Vagina (tissue), 2 donors: ENCODE measurements at places on chromosomes 16 and 17. TPM values are rescaled to one million over a fixed set of nuclear protein-coding genes. Genes with fewer than 3 reads are reported as not detected.

- no peak overlapping the region for H3K27ac ChIP-seq
- H3K36me3 ChIP-seq: peaks cover 5% of the 10 kb centered on the region
- peaks cover 10% of the 10 kb centered on the region for H3K4me1 ChIP-seq
- DNase-seq: no peak
Observed at GRCh38 chr17:60641126-60641525, 36.5 kb upstream of the BCAS3 start.

- no peak overlapping the region for H3K4me3 ChIP-seq
- no peaks in the 10 kb centered on the region for H3K27me3 ChIP-seq
- no peak overlapping the region for H3K27ac ChIP-seq
- H3K36me3 ChIP-seq: no peaks in the 10 kb centered on the region
- H3K4me1 ChIP-seq: no peaks in the 10 kb centered on the region
Observed at GRCh38 chr16:88839745-88840599, 16.8 kb downstream of the GALNS start.

DNA sequence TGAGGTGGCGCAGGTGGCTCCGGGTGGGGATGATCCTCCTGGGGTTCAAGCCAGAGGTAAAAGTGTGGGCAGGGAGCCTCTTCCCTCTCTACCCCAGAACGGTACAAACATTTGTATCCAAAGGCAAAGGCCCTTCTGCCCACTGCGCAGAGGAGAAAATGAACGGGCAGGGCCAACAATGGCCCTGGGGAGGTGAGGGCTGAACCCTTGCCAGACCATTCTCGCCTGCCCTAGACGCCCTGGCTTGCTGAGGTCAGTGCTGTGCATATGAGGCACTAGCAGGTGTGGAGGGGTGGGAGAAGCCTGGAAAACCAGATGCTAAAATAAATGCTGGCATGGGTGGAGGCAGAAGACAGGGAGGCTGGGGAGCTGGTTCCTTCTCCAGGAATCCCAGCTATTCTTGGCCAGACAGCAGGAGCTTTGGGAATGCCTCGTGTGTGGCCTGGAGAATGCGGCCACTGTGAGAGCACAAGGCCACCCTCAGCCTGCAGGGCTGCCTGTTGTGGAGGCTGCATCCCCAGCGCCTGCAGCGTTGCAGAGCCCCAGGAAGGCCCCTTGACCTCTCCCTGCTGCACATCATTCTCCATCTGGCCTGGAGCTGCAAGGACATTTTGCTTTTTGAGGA, 4.5 kb downstream of the C17orf50 start:
- no peak overlapping the region for H3K4me3 ChIP-seq
- H3K36me3 ChIP-seq: no peaks in the 10 kb centered on the region
- DNase-seq: no peak
- H3K27me3 ChIP-seq: no peaks in the 10 kb centered on the region
- H3K27ac ChIP-seq: no peak overlapping the region
- peaks cover 12% of the 10 kb centered on the region for H3K4me1 ChIP-seq

DNA sequence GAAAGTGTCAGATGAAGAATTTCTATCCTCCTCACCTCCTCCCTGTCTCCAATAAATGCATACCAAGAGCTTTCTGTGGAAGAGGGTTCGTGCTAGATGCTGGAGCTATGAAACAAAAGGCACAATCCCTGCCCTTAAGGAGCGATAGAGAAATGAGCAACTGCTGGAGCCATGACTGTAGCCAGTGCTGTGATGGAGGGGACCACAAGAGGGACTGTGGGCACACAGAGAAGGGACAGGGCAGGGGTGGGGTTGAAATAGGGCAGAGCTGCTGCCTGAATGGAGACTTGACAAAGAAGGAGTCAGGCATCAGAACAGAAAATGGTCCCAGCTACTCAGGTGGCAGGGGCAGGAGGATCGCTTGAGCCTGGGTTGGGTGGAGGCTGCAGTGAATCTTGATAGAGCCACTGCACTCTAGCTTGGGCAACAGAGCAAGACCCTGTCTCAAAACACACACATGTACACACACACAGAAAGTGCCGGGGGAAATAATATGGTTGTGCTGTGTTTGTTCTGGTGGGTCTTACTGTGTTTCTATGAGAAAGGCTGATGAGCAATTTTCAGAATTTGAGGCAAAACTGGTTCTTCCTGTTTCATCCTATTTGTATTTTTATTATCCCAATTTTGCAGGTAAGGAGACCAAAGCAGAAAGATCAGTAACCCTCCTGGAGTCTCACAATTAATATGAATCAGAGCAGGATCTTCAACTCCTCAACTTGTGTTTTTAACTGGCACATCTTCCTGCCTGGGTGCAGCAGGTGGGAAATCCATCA, 16.5 kb downstream of the TMEM98 start:
- no peak for DNase-seq
- no peak overlapping the region for H3K4me3 ChIP-seq
- no peak overlapping the region for H3K27ac ChIP-seq
- H3K36me3 ChIP-seq: no peaks in the 10 kb centered on the region
- H3K4me1 ChIP-seq: peaks cover 16% of the 10 kb centered on the region
- no peaks in the 10 kb centered on the region for H3K27me3 ChIP-seq

DNA sequence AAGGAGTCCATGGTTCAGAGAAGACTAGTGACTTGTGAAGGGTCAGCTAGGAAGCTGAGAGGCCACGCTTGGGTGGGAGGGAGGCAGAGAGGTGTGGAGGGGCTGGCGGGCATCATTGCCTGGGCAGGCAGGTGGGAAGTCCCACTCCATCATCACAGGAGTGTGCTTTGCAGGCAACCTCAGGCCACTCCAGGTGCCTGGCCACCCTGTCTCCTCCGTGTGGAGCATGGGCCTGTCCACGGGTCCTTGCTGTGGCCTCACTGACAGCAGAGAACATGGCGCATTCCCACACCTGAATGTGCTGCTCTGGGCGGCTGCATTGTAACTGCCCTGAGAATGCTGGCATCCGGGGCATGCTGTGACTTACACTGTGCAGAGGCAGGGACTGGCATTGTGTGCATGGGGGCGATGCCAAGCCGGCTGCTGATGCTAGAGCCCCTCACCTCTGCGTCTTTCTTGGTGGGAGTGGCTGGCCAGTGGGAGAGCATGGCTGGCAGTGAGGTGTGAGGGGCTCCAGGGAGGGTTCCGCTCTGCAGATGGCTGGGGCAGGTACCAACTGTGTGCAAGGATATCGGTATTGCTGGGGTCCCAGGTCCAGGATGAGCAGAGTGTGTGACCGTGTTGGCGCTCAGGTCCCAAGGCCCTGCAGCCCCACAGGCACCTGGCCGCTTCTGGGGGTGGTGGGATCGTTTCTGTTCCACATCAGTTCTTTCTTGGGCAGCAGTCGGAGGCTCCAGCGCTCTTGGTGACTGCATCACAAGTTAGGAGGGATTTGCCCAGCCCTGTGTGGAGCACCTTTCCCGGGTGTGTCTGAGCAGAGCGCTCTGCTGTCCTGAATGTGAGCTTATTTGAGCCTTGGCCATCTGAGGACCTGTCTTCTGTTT, 94.8 kb downstream of the NPIPB11 start:
- no peaks in the 10 kb centered on the region for H3K27me3 ChIP-seq
- H3K4me3 ChIP-seq: no peak overlapping the region
- no peaks in the 10 kb centered on the region for H3K36me3 ChIP-seq
- H3K27ac ChIP-seq: peak overlapping the region; percentile 73

- DNase-seq: no peak
- H3K27ac ChIP-seq: no peak overlapping the region
- no peaks in the 10 kb centered on the region for H3K36me3 ChIP-seq
- H3K4me1 ChIP-seq: peaks cover 20% of the 10 kb centered on the region
- H3K27me3 ChIP-seq: no peaks in the 10 kb centered on the region
Observed at GRCh38 chr17:14089179-14089578, 19.9 kb downstream of the COX10 start.

The CTF1 gene
- 3.2 TPM for total RNA-seq

The TMIGD1 gene
- total RNA-seq: not detected

The EVPLL gene
- total RNA-seq: 16.7 TPM

The MPRIP gene
- 202 TPM for total RNA-seq

The SYNGR3 gene
- total RNA-seq: 8.3 TPM
